Activated gamma-delta T cell (primary cell): ENCODE measurements at places on chromosomes 4 and X.

DNA sequence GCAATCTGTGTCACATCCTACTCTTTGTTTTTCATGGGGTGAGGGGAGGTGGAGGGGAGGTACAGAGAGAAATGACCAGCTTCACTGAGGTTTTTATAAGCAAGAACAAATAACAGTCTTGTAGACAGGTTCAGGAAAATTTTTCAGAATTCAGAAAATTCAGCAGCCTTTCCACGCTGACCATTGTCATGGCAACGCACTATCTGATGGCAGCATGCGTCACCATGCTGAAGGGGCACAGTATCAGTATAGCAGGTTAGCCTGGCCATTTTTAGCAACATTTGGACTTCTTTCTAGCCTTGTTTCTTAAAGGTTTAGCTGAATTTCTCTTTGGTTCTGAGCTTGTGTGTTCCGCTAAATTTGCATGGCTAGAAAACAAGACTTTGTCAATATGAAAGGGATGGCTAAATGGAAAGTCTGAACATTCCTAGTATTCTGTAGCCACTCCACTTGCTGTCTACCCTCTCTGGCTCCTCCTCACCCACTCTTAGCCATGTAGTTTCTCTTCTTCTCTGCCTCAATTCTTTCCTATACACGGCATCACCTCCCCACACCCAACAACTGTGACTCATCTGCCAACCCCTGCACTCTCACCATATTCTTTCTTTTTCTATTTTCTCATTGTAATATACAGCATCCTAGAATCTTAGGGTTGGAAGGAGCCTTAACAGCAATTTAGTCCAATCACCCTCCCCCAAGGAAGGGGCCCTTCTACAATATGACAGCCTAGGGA is 42.7 kb upstream of the CITED1 start:
- DNase-seq = no peak

GRCh38 chr4:69831646-69832325 is 28.2 kb downstream of the SULT1E1 start:
- DNase-seq = no peak

GRCh38 chr4:184955636-184956035 is 62.7 kb upstream of the HELT start:
- no peak for DNase-seq

- DNase-seq = no peak
Observed at GRCh38 chr4:7367406-7367805, 67.3 kb downstream of the PSAPL1 start.

GRCh38 chr4:5045097-5045496 is 6.2 kb upstream of the STK32B start:
- no peak for DNase-seq

DNA sequence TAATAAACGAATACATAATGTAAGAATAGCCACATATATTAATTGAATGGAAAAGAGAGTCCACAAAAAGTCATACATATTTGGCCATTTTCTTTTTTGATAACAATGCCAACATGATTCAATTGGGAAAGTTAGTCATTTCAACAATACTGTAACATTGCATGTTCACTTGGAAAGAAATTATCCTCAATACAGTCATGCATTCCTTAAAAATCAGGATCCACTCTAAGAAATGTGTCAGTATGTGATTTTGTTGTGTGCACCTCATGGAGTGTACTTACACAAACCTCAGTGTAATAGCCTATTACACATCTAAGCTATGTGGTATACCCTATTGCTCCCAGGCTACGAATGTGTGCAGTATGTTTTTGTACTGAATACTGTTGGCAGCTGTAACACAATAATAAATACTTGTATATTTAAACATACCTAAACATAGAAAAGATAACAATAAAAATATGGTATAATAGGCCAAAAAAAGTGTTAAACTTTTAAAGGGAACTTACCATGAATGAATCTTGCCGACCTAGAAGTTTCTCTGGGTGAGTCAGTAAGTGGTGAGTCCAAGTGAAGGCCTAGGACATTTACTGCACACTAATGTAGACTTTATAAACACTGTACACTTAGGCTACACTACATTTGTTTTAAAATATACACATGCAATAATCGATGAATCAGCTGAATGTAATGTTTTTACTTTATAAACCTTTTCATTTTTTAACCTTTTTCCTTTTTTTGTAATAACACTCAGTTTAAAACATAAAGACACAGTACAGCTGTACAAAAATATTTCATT is 806.8 kb downstream of the PCDH18 start:
- DNase-seq = no peak

DNA sequence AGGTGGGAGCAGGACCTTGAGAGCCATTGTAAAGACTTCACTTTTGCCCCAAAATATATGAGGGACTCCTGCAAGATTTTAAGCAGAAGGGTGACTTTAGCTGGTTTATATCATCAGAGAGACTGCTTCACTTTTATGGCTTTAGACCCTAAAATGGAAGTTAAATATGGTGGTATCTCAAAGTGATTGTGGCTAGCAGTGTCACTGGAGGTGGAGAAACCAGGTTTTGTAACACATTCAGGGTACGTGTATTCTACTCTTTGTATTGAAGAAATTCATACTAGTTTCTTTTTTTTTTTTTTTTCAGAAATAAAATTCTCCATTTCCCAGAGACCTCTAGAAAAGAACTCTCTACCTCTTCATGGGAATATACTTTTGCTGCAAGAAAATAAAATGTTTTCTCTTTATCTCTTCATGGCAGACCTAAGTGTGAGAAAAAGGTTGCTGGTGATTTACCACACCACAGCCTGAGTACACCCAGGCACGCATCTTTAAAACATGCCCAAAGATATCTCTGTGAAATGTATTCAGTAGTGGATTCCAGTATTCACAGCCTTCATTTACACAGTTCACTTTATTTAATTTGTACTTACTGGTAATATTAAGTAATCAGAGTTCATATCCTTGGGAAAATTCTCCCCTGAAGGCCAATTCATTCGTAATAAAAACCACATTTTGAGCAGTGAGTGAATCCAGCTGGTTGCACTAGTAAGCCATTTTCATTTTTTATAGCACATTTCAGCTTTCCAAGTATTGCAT is 74.3 kb upstream of the GUCY1A1 start:
- no peak for DNase-seq

DNA sequence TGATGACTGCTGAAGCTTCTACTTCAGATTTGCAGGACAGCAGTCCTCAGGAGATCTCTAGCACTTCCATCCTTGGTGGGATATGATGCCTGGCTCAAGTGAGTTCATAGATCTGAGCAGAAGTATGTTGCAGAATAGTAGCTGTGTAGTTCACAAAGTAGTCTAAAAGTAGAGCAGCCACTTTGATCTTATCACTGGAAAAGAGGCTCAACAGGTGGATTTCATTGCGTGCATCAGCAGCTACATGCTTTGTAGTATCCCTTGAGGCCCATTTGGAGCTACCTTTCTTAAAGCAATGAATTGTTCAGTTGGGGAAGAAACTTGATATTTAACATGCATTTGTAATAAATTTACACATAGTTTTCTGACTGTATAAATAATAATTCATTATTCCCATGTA is 29.9 kb downstream of the BEX3 start:
- DNase-seq = no peak

GRCh38 chr4:173449380-173449717 is 50.4 kb upstream of the SCRG1 start:
- no peak for DNase-seq

- no peak for DNase-seq
Observed at GRCh38 chr4:127045861-127046260, 586.9 kb upstream of the INTU start.

- DNase-seq = no peak
Observed at GRCh38 chr4:180790471-180790870, 1452.7 kb upstream of the TENM3 start.

GRCh38 chr4:5146248-5146647 is 95.0 kb downstream of the STK32B start:
- no peak for DNase-seq

- DNase-seq = no peak
Observed at GRCh38 chr4:57093845-57094831, 16.0 kb downstream of the IGFBP7 start.

GRCh38 chr4:139319571-139319970 is 17.3 kb upstream of the NDUFC1 start:
- no peak for DNase-seq

- DNase-seq = no peak
Observed at GRCh38 chr4:8362483-8362882, 78.0 kb downstream of the ACOX3 start.

DNA sequence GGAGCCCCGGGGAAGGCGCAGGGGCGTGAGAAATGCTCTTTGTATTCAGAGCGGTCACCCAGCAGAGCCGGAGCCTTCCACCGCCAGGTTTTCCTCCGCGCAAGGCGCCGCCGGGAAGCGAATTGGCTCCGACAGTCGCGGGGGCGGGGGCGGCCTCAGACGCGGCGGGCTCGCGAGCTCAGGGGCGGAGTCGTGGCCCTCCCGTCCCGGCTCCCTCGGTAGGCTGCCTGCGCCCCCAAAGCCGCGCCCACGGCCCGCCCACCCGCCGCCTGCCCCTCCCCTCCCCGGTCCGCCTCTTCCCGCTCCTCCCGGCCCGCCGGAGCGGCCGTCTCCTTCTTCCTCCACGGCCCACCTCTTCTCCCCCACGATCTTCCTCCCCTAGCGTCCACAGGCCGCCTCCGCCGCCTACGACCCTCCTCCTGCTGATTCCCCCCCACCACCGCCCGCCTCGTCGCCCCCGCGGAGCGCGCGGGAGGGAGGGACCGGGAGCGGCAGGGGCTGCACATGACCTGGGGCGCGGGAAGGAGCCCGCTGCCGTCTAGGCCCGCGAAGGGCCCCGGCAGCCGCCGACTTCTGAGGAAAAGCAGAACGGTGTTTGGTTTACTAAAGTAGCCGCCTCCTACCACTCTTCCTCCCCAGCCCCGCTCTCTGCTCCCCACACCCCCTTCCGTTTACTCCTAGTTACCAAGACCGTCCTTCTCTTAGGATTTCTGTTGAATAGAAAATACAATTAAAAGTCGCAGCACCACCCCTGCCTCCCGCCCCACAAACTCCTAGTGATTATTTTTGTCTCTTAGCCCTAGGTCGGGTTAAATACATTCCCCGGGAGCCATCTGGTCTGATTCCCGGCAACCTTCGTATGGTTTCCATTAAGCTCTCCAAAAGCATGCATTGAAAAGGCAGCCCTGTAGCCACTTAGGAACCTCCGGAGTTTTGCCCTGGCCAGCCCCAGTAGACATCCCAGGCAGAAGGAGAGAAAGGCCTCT is 53.2 kb downstream of the C4orf51 start:
- peak; percentile 73 for DNase-seq

DNA sequence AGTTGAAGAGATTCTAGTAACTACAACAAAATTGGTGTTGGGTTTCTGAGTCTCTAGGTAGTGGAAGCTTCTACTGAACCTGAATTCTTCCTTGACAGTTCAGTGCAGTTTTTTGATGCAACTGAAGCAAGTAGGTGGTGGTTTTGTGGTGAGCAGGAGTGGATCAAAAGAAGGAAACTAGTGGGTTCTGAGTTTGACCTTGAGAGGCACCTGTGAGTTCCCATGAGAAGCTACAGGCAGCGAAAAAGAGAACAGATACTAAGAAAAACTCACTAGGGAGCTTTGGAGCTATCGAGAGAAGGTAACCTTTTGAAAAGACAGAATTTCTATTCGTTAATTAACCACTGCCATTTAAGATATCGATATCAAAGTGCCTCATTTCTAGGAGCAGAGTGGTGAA is 145.2 kb downstream of the PDHA2 start:
- no peak for DNase-seq

GRCh38 chr4:148240241-148240640 is 202.0 kb downstream of the NR3C2 start:
- DNase-seq = no peak

DNA sequence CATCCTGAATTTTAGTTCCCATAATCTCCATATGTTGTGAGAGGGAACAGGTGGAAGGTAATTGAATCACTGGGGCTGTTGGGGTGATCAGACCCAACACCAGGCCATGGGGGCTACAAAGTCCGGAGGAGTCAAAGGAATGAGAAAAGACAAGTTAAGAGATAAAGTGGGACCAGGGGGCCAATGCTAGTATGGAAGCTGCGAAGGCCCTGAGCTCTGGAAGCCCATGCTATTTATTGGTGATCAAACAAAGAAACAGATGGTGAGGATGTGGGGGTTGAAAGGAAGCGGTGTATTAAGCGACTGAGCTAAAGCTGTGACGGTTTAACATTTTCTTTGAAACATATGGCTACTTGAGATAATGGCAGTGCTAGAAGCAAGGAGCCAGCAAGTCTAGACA is 132.8 kb downstream of the PDGFC start:
- DNase-seq = no peak

- DNase-seq = no peak
Observed at GRCh38 chr4:183354219-183354618, 32.0 kb upstream of the CLDN24 start.

DNA sequence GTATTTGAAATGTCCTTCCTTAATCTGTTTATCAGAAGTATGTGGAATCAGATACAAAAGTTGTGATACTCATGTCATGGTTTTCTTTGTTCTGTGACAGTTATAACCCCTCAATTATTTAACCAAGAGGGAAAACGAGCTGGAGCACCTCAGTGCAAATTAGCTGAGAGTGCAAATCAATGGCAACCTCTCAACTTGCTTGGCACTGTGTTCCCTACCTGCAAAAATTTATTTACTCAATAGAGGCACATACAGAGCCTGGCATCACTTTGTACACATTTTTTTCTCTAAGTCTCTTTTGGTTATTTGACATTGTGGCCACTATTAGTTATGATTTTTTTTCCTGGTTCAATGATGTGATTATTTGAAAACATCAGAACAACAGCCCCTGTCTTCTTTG is 186.2 kb downstream of the STIM2 start:
- no peak for DNase-seq

DNA sequence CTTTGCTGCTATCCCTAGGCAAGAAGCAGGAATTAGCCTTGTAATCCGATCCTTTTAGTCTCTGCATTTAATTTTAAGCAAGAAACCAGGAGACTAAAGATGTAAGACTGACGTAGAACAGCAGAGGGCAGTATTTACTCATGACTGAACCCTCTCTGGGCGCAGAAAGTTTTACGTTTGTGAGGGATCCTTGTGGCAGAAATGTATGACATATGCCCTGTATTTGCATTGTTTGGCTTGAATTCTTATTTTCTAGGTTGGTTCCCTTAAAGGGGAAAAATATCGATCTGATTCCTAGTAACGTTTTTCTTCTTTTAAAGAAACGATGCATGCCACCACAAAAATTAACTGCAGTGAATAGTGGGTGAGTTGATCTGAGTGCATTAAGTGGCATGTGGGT is 1.3 kb upstream of the FAT4 start:
- no peak for DNase-seq

- DNase-seq = no peak
Observed at GRCh38 chrX:130726661-130727060, 176.3 kb downstream of the ENOX2 start.

DNA sequence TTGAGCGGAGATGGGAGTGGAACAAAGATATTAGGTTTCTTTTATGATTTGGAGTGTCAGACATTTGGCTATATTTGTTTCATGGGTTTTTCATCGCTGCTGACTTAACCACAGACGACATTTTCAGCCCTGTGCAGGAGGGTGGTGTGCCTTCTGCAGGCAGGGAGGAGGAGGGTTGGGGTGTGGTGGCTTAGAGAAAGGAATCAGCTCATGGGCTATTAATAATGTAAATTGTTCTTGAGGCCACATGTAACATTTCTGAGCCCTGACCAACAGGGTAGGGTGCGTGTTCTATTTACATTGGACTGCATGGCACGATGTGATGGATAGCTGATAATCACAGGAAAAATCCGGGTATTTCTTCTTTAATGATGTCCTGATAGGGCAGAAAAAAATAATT is 67.6 kb downstream of the POLA1 start:
- DNase-seq = no peak

- no peak for DNase-seq
Observed at GRCh38 chr4:126843492-126844067, 789.2 kb upstream of the INTU start.

- DNase-seq = no peak
Observed at GRCh38 chr4:139617702-139618490, 47.7 kb upstream of the MGST2 start.
